SK-MEL-5 (cell line): ENCODE measurements at places on chromosomes 11 and 22.

DNA sequence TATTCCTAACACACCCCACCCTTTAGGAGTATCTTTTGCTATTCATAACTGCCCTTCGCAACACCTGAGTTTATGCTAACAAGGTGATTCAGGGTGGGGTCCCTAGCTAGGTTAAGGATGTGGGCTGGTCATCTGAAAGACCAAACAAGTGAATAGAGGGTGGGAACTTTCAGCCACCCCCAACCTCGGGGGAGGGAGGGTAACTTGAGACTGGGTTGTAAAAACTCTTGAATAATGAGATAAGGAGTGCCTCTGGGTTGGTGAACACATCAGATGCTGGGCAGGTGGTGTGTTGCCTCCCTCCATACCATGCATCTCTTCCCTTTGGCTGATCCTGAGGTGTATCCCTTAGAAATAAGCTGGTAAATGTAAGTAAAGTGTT lies 111.5 kb downstream of the SWAP70 start:
- no peak for DNase-seq

DNA sequence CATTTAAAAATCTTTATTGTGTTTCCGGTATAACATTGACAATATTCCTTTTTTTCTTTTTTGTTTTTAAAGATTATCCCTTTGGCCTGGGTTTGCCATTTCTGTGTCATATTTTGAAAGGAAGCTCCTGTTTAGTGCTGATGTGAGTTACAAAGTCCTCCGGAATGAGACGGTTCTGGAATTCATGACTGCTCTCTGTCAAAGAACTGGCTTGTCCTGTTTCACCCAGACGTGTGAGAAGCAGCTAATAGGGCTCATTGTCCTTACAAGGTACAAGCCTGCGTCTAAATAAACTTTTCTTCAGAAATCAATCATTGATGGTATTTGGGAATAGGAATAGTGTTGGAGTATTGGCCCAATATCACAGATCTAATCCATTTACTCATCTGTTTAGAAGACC lies 19.8 kb downstream of the PIWIL4 start:
- DNase-seq = no peak

GRCh38 chr11:15307619-15308024 lies 192.9 kb downstream of the INSC start:
- no peak for DNase-seq

GRCh38 chr11:19849107-19849789 lies 136.6 kb downstream of the NAV2 start:
- no peak for DNase-seq

GRCh38 chr11:68374531-68374930 lies 62.1 kb downstream of the LRP5 start:
- DNase-seq = no peak

DNA sequence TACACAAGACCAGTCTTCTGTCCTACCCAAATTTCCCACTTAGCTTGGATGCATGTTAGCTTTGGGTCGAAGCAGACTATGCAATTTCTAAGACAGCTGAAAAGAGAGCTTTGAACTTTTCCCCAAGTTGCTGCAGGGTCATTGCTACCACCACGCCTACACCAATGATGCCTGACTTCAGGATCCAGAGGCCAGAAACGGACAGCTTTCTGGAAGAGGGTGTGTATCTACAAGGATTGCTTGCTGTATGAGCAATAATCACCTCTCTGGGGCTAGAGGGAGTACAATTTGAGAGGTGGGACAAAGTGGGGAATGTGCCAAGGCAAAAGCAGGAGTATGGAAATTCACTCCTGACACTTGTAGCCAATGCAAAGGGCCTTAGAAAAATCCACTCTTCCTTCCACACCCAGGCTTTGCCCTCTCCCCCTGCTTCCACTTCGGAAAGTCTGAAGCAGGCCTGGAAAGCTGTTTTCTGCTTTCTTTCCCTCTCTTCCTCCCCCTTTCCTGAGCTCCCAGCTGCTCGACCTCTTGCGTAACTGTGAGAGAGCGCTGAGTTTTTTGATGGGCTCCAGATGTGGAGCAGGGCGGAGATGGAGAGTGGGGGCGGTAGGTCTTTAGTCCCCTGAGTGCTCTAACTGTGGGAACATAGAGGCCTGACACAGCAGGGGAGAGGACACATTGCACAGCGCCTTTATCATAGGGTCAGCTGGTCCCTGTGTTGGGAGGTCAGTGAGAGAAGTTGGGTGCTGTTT lies 2.1 kb upstream of the PHLDB1 start:
- no peak for DNase-seq

DNA sequence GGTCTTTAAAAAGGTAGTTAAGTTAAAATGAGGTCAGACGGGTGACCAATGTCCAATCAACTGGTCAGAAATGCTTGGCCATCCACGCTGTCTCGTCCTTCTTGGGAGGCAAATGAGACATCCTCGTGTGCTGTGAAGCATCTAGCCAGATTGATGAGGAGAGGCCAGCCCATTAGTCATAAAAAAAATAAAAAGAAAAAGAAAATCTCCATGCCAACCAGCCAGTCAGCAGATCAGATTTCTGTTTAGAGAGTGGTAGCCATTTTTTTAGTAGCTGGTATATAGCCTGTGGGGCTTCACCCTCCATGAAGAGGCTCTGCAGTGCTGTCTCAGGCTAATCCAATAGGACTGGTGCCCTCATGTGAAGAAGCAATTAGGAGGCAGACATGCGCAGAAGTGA lies 343.1 kb upstream of the SYN3 start:
- no peak for DNase-seq
